Activated T-cell treated with anti-CD3 and anti-CD28 coated beads, Interleukin-2, amount 50 U/mL, for 4 hours (primary cell): ENCODE measurements at places on chromosomes 16 and 17. TPM values are rescaled to one million over a fixed set of nuclear protein-coding genes. Genes with fewer than 3 reads are reported as not detected.

DNA sequence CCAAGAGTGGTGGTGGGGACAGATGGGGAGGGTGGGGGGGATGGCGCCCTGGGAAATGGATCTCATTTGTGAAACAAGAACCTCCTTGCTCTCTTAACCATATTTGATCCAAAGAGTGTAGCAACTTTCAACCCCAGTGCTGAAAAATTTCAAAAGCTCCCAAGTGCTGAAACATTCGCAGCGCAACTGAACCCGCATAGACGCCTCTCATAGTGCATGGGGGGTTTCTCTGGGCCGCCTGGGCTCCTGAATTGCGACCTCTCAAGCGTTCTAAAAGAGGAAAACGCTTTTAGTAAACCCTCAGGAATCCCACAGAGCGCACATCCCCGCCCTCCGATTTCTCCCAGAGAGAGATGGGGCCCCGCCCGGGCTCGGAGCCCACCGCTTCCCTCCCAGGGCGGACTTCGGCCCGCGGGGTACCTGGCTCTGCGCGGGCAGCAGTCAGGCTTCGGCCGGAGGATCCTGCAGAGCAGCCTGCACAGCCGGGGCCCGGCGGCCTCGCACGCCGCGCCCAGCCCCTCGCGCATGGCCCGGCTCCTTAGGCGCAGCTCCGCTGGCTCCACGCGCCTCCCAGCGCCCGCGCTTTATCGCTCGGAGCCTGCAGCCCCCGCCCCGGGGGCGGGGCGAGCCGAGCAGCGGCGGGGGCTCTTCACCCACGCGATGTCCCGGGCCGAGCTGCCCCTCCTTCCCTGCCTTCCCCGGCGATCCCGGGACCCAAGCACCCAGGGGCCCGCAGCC, 7.0 kb downstream of the NOS2 start:
- DNase-seq: no peak

DNA sequence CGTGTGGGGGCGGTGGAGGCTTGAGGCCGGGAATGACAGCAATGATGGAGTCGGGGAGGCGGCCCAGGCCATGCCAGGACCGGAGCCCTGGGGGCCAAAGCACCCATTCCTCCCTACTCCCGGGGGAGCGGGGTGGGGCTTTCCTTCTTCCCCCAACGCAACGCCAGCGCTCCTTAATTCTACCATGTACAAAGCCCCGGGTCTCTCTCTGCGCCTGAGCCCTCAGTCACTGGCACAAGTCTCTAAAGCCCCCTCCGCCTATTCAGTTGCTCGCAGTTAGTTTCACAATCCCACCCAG, 245 bp upstream of the RNF227 start:
- no peak for DNase-seq

DNA sequence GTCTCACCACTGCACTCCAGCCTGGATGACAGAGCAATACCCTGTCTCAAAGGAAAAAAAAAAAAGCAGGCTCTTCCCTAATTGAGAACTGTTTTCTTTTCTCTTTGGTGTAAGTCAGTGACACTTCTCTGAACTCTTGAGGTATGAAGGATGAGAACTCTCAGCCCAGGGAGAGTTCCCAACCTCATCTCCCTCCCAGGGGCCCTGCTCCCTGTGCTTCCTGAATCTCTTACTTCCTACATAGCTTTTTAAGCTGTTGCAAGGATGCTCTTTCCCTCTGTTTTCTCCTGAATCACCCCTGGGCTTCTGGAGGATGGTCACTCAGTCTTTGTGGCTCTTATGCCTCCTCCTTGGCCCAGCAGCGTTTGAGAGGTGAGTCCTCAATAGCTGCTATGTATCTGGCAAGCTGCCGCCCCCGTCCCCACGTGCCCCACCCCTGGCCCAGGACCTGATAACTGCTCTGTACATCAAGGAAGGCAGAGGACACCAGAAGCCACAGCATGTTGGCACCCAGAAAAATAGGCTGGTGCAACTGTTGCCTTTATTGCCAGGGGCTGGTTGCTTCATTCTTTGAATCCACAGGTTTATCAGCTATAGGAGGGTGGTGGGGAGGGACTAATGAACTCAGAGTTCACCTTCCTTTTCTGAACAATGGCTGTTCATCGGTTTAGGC, 24.0 kb downstream of the IGF2BP1 start:
- no peak for DNase-seq

- no peak for DNase-seq
Measured at GRCh38 chr17:1967213-1967612, 57.9 kb downstream of the RTN4RL1 start.

- no peak for DNase-seq
Measured at GRCh38 chr16:72635104-72635503, 412.8 kb downstream of the ZFHX3 start.

DNA sequence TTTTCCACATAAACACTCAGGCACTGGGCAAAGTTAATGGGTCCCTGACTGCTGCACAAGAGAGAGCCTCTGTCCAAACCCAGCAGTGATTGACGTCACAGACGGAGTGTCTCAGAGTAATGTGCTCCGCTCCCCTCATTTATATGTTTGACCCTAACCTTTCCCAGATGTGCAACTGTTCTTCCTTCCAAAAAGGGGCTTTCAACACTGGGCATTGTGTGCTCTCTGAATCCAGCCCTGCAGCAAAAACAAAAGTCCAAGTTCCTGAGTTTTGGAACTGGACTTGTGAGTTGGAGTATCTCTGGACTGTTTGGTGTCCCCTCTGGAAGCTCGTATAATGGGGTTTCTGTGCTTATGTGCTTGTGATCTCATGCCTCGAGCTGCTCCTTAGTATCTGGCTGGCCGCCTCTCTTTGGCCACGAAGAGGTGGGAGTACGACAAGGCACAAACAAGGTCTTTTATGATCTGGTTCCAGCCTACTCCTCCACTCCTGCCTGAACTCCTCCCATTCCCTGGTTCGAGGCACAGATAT, 76.4 kb upstream of the SMIM36 start:
- no peak for DNase-seq

DNA sequence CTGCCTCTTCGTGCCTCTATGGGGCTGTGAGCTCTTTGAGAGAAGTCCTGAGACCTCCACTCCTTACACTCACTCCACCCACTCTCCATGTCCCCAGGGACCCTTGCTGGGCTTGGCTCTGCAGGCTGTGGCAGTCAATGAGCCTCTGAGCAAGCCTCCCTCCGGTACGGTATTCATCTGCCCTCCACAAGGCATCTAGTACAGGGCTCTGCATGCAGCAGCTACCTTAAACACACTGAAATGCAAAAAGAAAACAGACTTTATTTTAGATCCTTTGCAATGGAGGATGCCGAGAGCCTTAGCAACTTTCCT, 38.9 kb upstream of the SMPD3 start:
- DNase-seq: no peak

- no peak for DNase-seq
Measured at GRCh38 chr17:62578757-62579487, 48.5 kb upstream of the MRC2 start.

GRCh38 chr16:20355114-20355782, 2.7 kb upstream of the UMOD start:
- DNase-seq: no peak

- DNase-seq: no peak
Measured at GRCh38 chr17:83106913-83107655, 27.7 kb downstream of the METRNL start.

DNA sequence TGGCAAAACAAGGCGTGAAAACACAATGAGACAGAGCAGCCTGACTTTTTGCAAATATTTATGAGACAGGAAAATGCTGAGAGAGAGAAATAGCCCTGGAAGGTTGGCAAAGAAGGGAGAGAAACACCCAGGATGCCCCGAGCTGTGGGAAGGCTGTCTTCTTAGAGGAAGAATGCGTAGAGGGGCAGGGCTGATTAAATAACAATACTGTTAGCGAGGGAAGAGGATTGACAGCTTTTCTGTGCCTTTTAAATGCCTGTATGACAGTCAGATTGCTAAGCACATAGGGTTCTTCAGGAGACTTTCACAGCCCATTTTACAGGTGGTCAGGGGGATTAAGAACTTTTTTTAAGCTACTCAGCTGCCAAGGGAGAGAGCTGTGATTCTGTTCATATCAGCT, 219.2 kb downstream of the SHISA9 start:
- DNase-seq: no peak

DNA sequence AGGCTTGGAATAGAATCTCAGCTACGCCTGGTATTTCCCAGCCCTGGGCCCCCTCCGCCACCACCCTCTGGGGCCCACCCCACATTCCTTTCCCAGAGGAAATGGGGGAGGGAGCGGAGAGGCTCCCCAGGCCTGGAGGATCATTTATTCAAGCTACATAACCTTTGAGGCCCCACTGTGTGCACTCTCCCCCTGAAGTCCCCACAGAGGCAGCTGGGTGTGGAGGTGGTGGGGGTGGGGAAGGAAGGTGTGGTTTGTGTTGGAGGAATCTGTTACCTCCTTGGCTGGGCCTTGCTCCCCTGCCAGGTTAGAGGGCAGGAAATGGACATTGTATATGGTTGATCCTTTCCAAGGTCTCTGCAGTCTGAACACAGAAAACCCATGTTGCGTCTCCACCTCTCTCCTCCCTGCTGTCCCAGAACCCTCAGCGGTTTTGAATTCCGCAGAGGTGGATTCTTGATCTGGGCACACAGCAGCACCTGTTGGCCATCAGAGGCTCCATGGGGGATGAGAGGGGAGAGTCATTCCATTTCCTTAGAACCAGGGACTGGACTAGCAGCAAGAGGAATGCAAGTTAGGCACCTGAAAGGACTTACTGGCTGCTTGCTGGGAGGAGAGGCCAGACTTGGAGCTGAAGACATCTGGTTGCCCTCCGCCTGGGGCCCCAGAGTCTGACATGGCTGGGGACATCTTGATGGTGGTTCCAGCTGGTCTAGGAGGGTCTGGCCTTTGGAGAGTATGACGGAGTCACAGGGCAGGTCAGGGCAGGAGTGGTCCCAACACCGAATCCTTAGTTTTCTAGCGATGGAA, 23.0 kb downstream of the ARHGAP23 start:
- no peak for DNase-seq

- no peak for DNase-seq
Measured at GRCh38 chr16:80619824-80620223, 79.0 kb downstream of the DYNLRB2 start.

- no peak for DNase-seq
Measured at GRCh38 chr17:63440127-63440769, 5.9 kb downstream of the CYB561 start.

DNA sequence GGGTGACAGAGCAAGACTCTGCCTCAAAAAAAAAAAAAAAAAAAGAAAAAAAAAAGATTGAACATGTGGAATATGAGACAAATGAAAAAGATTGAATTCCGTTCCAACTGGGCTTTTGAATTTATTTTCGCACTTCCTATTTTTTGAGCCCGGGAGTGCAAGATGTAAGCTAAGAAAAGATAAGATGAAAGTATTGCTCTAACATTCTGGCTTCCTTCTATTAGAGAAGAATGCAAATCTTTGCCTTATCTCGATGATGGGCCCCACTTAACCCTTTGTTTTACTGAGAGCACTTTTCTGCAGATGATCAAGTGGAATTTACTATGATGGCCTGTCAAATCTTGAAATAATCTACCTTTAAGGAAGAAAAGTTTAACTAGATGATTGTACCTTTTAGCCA, 96.3 kb downstream of the WWOX start:
- DNase-seq: no peak

DNA sequence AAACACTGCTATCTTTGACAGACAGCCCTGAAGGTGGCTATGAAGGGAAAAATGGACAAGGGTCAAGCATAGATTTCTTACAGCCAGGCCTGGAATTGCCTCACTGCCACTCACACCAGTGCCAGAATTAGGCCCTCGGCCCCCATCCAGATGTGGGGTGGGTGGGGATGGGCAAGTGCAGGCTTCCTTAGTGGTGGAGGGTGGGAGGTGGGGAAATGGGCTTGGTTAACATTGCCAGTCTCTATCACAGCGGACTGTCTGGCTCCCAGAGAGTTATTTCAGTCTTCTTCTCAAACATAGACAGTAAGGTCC, 24.9 kb downstream of the B9D1 start:
- DNase-seq: no peak

GRCh38 chr16:66131156-66131807, 235.2 kb upstream of the CDH5 start:
- DNase-seq: no peak

- no peak for DNase-seq
Measured at GRCh38 chr17:73600103-73600871, 44.0 kb downstream of the SDK2 start.

DNA sequence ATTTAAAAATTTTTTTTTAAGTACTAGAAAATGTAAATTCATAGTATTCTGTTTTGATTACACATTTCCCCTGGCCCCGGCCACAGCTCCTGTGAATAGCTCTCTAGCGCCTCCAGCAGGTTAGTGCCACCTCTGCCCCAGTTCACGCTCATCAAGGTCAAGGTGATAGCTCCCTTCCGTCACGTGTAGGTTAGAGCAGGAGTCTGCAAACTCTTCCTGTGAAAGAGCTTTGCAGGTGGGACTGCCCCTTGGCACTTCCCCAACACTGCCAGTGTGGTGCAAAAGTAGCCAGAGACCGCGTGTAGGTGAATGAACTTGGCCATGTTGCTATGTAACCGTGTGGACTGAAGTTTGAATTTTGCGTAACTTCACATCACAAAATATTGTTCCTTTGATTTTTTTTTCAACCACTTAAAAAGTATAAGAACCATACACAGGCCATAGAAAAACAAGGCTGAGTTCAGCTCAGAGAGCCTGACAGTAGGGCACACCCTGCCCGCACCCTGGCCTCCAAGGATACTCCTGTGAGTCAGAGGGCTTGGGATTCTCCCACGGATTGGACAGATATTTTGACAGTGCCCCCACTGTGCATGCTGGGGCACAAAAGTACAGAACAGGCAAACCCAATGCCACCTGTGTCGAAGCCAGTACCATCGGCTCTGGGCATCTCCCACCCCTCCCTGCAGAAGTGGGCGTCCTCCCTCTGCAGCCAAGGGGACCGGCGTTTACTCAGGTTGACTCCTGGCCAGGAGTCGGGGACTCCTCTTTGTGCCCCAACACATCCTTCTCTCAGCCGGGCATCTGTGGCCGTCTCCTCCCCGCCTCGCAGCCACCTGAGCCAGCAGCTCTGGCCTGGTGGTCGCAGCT, 92.0 kb upstream of the CHMP6 start:
- DNase-seq: peak; percentile 77

- DNase-seq: no peak
Measured at GRCh38 chr16:1182950-1183907, 30.3 kb downstream of the CACNA1H start.

- no peak for DNase-seq
Measured at GRCh38 chr16:33059206-33059605, 134.8 kb upstream of the TP53TG3C start.

DNA sequence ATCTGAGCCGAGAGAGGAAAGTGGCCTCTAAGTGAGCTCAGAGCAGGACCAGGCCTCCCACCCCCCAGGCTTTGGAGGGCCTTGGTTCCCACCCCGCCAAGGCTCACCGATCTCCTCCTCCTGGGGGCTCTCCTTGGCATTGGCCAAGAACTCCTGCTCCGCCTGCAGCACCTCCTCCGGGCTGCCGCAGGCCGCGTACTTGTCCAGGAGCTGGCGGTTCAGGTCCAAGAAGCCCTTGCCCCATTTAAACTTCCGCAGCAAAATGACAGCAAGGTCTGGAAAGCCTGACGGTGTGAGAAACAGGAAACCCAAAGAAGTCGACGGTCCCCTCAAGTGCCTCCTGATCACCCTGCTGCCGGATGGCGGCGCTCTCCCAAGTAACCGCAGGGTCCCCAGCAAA, 1.7 kb downstream of the TSR3 start:
- DNase-seq: no peak

- DNase-seq: peak; percentile 11
Measured at GRCh38 chr16:10983159-10983558, 38.8 kb downstream of the CLEC16A start.

- no peak for DNase-seq
Measured at GRCh38 chr16:87507351-87508069, 14.7 kb upstream of the ZCCHC14 start.

OTOP2 gene
- total RNA-seq: not detected

CDT1 gene
- 87.2 TPM for total RNA-seq

RCVRN gene
- total RNA-seq: not detected

GPRC5B gene
- 0.40 TPM for total RNA-seq

CDH3 gene
- 0.34 TPM for total RNA-seq

GAST gene
- total RNA-seq: not detected
